ENCODE measurements at places on chromosomes 3 and 15.
A peak's percentile ranks its signal among the peaks of the same experiment; 100 is the strongest.

DNA sequence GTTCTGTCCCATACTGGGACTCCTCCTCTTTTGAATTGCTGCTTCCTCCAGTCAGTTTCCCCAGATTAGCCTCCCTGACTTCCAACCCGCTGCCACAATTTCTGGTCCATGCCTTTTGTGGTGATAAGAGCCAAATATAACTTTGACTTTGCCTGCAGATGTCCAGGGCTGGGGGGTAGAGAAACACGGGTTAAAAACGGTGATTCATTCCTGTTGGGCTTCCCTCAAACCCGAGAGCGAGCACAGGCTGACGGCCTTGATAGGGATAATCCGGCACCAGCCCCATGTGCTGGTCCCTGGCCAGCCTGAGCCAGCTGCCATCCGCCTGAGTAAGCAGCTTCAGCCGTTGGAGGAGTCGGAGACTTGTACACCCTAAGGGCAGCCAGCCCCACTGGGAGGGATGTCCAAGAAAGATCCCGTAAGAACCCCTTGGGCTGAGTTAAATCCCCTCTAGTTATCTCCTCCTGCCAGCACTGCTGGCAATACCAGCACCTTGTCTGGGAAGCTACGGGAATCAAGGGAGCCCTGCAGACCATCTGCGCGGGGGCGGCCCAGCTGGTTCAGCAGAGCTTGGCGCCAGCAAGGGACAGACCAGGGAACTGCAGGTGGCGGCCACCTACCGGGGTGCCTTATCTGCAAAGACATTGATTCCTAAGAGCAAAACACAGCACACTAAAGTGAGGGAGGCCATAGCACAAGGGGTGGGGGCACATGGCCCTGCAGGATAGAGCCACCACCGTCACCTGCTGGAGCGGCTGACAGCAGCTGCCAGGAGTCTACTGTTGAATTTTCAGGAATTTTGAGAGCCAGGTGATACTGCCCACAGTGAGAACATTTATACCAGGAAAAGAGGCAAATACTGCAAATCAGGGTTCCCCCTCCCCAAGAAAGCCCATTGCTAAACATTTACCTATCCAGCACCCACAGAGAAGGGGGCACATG, 18.1 kb downstream of the CSPG4 start:
- DNase-seq: no peak

- DNase-seq: no peak
These were observed 603.7 kb upstream of the ALCAM start for GRCh38 chr3:104763007-104763406.

- no peak for DNase-seq
These were observed 5.2 kb upstream of the RPS17 start for GRCh38 chr15:82545478-82545877.

DNA sequence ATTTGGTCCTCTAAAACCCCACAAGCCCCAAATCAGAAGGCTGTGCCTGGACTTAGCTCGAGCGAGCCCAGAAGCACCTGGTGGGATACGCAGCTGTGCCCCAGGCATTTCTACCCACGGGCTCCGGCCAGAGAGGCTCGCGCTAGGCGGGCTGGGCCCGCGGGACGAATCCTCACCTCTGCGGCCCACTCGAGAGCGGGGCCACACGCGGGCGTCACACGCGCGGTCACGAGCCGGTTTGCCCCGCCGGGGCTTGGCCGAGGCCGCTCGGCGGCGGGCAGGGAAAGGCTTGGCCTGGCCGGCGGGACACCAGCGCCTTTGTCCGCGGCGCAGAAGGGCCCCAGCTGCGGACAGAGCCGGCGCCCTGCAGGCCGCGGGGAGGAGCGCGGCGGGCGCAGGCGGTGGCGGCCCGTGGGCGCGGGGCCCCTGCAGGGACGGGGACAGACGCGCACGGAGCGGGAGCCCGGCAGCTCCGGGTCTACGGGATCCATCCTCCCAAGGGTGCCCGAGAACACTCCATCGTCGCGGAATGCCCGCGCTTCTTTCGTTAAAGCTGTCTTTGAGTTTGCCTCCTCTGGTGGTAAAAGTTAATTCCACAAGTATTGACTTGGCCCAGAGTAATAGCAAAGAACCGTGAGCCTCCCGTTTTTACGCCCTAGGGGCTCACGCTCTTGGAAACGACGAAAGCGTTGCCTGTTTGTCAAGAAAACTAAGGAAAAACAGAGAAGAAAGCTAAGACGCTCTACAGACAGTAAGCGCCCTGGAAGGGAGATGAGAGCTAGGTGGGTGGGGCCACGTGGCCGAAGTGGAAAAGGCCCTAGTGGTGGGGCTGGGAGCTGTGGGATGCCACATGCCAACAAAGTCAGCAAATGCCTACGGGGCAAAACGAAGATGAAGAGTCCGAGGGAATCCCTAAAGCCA, 26.4 kb downstream of the TYRO3 start:
- peak; percentile 36 for DNase-seq

DNA sequence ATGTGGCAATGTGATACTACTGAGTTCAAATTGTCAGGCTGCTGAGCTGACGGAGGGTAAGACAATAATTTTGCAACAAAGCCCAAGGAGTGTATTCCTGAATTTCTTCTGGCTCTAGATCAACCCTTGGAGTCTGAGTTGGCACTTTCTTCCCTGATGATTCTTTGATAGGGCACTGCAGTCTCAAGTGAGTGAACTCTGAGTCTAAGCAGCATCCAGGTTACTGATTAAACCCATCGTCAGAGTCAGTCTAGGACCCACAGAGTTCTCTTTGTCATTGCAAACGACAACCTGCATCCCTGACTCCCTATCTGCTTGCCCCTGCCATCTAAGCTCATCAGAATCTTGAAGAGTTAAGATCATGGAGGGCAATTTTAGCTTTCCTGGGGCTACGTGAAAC, 58.6 kb downstream of the MME start:
- DNase-seq: no peak

DNA sequence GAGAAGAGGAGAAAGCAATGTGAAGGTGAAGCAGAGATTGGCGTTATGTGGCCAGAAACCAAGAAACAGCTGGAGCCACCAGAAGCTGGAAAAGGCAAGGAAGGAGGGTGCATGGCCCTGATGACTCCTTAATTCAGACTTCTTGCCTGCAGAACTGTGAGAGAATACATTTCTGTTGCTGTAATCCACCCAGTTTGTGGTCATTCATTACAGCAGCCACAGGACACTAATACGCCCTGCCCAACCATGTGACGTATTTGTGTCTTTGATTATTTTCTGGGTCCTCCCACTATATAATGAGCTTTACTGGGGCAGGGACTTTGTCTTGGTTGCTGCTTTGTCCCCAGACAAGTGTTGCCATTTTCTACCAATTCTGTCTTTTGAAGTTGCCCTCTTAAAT, 64.5 kb upstream of the MITF start:
- DNase-seq: no peak

DNA sequence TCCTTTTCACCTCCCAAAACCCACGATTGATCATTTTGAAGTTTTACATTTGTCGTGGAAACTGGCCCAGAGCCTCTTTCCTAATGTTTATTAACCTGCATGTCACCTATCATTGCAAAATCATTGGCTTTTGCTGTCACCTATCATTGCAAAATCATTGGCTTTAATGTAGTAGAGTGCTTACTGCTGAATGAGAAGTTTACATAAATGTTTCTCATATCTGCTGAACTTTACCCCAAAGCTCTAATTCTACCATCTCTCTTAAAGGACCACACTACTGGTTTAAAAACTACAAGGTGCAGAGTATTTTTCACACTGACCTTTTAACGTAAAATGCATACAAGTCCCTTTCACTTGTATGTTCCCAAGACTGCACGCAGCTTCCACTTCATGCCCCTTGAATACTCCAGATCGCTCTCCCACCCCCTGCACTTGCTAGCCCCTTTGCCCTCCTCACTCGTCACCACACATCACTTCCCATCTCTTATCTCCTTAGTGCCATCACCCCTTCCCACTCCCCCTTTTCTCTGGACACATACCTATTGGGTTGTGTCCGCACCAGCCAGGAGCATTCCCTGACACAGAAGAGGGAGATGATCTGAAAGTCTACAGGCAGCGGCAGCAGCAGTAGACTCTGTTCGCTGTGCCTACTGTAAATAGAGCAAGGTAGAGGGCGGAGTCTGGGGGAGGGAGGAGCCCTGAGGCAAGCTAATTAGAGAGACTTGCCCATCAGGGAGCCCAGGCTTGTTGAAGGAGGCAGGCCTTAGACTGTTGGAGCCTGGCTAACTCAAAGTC, 30.2 kb upstream of the ATOSA start:
- no peak for DNase-seq

- no peak for DNase-seq
These were observed 157.2 kb downstream of the DCLK3 start for GRCh38 chr3:36606871-36607765.

DNA sequence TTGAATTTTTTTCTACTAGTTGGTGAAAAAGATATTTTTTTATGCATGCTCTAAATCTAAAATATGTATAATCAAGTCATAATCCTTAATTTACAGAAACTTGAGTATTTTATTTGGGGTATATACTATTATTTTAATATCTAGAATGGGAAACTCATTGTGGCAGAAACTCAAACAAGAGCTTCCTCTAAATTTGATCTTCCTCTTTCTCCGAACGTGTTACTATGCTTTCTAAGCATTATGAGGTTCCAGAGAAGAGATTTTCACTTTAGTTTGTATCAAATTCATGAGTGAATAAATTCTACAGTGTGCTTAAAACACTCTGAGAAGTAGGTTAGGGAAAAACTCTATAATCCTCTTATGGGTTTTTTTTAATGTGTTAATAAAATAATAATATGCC, 173.1 kb downstream of the POTEB3 start:
- no peak for DNase-seq

- DNase-seq: no peak
These were observed 16.6 kb downstream of the TICRR start for GRCh38 chr15:89591834-89592233.

GRCh38 chr3:189572249-189572648, 58.9 kb upstream of the TP63 start:
- no peak for DNase-seq

- DNase-seq: no peak
These were observed 307.7 kb downstream of the TUSC7 start for GRCh38 chr3:117017135-117017894.

DNA sequence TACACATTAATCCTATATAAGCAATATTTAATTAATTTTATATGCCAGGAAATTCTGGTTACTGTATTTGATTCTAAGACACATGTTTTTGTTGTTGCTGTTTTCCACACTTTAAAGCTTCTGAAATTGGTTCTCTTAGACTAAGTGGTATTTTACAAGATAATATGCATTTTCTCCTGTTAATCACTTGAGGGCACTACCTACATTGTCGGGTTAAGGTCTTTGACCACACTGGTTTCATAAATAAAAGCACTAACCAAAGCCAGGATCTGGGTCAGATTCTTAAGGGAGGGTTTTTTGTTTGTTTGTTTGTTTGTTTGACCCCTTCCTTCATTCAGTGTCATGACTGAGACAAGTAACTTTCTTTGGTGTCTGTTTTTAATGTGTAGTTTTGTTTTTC, 590.2 kb downstream of the RBMS3 start:
- DNase-seq: no peak

- DNase-seq: no peak
These were observed 294.0 kb downstream of the DIPK2A start for GRCh38 chr3:144265542-144266100.

GRCh38 chr3:137692803-137693431, 71.2 kb upstream of the SOX14 start:
- DNase-seq: no peak

DNA sequence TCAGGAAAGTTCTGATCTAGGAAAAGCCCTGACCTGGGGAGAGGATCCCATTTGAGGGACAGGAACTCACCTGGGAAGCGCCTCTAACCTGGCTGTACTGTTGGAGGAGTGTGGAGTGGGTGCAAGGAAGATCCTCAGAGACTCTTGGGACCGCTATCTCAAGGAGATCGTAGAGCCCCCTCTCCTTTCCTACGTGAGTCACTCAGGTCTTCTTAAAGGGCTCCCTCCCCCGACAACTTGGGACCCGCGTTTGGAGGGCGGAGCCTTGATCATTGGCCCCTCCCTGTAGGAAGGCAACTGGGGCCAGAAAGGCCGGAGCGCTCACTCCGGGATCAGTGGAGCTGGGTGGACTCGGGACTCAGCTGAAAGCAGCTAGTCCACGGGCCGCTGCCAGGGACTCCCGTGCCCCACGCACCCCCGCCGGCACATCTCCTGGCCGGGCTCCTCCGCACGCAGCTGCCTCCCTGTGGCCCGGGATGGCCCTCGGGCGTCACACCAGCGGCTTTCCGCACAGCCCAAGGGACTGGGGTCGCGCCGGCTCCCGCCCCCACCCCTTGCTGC, 520 bp downstream of the SLC26A6 start:
- peak; percentile 71 for DNase-seq

DNA sequence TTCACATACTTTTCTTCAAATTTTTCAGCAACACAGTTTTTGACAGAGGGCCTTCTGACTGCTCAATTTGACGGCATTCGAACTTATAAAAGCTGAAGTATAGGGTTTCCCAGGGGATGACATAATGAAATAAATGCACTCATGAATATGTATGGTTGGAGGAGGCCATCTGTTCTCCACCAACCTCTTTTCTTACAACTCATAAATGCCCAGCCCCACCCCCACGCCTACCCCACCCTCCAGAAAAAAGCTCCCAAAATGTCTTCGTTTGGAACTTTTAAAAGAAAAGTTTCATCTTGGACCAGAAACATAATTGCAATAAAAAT, 211.6 kb upstream of the LRRN1 start:
- no peak for DNase-seq

DNA sequence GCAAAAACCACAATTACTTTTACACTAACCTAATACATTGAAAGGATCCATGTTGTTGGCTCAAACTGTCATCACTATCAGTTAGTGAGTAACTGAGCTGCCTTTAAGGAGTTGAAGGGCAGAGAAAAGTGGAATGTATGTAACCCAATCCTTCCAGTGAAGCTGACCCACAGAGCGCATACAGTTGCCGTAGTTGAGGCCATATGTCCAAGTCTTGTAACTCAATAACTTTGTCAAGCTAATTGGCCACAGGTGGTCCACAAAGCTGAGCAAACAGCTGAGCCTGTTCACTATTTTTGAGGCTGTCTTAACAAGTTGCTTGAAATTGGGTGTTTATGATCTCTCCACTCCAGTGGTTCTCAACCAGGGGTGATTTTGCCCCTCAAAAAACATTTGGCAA, 169.0 kb upstream of the SLC24A5 start:
- no peak for DNase-seq

- DNase-seq: no peak
These were observed 25.4 kb downstream of the GOLGB1 start for GRCh38 chr3:121724130-121724529.

DNA sequence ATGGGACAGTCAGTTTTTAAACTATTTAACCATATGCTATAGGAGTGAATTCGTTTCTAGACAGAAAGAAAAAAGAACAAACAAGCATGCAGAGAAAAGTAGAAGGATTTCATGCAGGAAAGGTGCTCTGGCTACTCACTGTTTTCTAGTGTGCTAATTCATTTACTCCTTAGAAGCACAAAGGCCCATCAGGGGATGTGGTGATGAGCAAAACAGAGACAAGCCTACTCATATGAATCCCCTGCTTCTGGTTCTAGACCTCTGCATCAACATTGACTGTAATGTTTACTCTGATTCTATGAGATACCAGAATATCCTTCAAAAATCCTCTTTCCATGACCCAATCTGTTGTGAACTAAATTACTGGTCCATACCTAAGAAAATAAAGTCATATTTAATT, 801.9 kb downstream of the PLOD2 start:
- DNase-seq: no peak

- no peak for DNase-seq
These were observed 78.1 kb downstream of the ZPLD1 start for GRCh38 chr3:102512734-102513504.

Data from CD4-positive, alpha-beta T cell treated with Interleukin-17A for 4 hours (primary cell).